ENCODE measurements at places on chromosomes 2 and 18.

DNA sequence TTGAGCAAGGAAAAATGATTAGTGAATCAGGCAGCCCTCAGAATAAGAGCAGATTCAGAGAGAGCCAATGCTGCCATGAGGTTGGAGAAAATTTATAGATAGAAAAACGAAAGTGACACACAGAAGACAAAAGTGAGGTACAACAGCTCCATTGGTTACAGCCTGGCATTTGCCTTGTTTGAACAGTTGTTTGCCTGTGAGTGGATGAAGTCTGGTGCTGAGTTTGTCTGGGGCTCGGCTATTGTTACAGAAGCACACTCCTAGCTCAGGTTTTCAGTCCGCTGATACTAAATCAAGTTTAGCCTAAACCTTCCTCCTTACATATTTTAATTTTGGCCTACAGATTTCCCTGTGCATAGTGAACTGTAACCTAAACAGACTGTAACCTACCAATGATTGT is 387.8 kb upstream of the RAB12 start:
- DNase-seq, result no peak

GRCh38 chr2:80185091-80185490 is 119.5 kb downstream of the LRRTM1 start:
- no peak for DNase-seq

DNA sequence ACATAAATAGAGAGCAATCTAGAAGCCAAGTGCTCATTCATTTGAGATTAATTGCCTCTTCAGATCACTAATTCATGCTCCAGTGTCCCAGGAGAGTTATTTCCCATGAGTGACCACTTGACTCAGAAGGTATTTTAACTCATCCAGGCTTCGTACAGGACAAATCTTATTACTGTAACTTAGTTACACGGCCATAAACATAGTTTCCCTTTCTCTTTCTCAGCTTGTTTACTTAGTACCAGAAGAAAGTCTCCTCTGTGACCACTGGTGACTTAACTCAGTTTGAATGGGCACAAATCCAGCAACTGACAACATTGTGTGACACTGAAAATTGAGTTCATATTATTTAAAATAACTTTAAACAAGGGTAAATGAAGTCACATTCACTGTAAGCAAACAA is 25.3 kb downstream of the MMADHC start:
- DNase-seq, result no peak

GRCh38 chr18:35736696-35737095 is 155.2 kb downstream of the GALNT1 start:
- DNase-seq, result no peak

DNA sequence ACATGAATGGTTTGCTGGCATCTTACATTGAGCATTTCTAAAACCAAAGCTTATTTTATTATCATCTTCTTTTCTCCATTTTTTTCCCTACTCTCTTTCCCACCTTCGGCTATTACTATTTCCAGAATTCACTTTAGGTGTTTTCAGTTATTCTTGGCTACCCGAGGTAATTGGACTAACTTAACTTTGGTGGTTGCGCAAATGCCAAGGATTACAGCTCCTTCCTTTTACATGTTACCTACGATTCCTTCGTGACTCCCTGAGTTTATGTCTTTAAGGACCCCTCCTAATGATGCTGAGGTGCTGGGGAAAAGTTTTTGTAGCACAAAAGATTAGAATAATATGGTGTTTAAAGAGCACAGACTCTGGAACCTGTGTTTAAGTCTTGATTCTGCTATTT is 14.3 kb downstream of the KIAA1328 start:
- DNase-seq, result no peak

DNA sequence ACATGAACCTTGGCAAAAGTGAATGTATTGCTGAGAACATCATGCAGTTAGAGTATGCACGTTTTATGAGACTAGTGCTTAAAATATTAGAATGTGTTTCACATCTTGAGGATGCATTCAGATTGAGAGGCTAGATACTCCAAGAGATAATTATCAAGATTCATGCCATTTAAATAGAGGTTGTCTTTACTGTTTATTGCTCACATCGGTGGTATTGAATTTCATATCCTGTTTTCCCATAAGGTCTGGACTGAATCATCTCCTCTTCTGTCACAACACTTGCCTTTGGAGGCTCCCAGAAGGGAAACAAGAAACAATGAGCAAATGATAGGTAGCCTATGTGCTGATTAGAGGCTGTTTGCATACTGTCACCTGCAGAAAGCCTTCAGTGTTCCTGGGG is 83.8 kb downstream of the CLHC1 start:
- DNase-seq, result no peak

DNA sequence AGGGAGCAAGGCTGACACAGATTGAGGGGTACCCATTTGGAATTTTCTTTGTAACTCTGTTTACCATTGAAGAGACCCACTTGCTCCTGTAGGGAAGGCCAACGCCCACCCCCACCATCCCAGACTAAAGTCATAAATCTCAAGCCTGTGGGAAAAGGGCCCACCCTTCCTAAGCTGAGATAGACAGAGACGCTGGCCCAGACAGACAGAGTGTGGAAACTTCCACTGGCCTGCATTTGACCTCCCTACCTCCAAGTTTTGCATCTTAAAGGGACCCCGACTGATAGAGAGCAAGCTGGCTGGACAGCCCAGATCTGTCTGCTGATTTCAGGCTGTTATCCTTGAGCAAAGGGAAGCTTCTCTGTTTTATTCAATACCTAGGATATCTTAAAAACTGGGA is 48.2 kb upstream of the SLC14A2 start:
- DNase-seq, result no peak

DNA sequence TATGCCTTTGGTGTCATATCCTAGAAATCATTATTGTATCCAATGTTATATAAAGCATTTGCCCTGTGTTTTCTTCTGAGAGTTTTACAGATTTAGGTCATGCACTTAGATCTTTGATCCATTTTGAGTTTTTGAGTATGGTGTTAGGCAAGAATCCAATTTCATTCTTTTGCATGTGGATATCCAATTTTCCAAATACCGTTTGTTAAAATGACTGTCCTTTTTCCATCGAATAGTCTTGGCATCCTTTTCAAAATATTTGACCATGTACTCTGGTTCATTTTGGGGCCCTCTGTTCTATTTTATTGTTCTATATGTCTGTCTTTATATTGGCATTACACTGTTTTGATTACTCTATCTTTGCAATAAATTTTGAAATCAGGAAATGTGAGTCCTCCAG is 23.8 kb upstream of the KCNJ13 start:
- no peak for DNase-seq

- no peak for DNase-seq
Observed at GRCh38 chr18:26978812-26979341, 113.4 kb upstream of the AQP4 start.

DNA sequence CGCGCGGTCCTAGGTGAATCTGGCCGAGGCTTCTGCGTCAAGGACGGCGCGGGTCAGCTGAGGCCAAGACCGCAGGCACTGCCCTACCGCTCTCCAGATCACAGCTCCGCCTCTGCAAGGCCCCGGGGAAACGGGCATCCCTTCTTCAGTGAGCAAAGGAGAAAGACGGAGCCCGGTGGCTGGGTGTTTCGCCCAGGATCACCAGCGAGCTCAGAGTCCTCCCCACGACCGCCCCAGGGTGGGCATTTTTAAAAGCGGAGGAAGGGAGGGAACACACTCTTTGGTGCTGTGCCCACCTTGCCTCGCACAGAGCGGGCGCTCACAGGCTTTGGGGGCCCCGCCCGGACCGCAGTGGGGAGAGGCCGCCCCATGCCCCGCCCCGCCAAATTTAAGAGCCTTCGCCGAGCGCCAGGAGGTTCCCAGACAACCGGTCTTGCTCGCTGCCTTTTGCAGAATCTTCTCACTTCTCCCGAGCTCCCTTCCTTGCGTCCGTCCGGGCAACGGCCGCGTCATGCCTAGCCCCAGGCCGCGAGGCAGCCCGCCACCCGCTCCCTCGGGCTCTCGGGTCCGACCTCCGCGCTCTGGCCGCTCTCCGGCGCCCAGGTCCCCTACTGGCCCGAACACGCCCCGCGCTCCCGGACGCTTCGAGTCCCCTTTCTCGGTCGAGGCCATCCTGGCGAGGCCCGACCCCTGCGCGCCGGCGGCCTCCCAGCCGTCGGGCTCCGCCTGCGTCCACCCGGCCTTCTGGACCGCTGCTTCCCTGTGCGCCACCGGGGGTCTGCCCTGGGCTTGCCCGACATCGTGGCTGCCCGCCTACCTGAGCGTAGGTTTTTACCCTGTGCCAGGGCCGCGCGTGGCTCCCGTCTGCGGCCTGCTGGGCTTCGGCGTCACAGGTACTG is at the start of gene NOTO:
TSS of gene NOTO (plus strand) at position 419 of the 899 bp plus-strand sequence. CDS start at position 512, 93 bp downstream.
- no peak for DNase-seq

GRCh38 chr18:74797577-74798151 is 200.0 kb downstream of the ZNF407 start:
- no peak for DNase-seq

DNA sequence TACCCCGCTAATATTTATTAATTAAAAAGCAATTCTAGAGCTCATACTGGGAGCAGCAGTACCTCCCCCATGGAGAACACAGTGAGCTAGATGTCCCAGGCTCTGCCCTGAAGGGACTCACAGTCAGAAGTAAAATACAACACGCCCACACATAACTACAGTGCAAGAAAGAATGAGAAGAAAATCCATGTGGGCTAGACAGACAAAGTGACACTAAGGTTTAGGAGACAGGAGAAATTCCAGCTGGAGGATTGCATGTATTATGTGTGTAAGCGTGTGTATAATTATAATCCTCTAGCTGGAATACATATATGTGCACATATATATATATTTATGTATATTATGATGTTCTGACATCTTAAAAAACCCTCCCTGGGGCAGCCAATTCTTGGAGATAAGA is 15.7 kb downstream of the SOWAHC start:
- no peak for DNase-seq

- no peak for DNase-seq
Observed at GRCh38 chr2:189834059-189834458, 49.8 kb downstream of the PMS1 start.

GRCh38 chr2:15107137-15107536 is 454.0 kb downstream of the NBAS start:
- no peak for DNase-seq

GRCh38 chr2:39164089-39164488 is 43.2 kb upstream of the SOS1 start:
- no peak for DNase-seq

- no peak for DNase-seq
Observed at GRCh38 chr2:238087211-238087610, 12.9 kb upstream of the ESPNL start.

GRCh38 chr2:95058466-95058988 is 33.0 kb downstream of the MAL start:
- no peak for DNase-seq

- no peak for DNase-seq
Observed at GRCh38 chr2:197113275-197113711, 186.8 kb upstream of the PGAP1 start.

GRCh38 chr2:103873716-103874351 is 980.1 kb upstream of the POU3F3 start:
- no peak for DNase-seq

GRCh38 chr2:150120326-150120955 is 367.0 kb downstream of the RND3 start:
- no peak for DNase-seq

DNA sequence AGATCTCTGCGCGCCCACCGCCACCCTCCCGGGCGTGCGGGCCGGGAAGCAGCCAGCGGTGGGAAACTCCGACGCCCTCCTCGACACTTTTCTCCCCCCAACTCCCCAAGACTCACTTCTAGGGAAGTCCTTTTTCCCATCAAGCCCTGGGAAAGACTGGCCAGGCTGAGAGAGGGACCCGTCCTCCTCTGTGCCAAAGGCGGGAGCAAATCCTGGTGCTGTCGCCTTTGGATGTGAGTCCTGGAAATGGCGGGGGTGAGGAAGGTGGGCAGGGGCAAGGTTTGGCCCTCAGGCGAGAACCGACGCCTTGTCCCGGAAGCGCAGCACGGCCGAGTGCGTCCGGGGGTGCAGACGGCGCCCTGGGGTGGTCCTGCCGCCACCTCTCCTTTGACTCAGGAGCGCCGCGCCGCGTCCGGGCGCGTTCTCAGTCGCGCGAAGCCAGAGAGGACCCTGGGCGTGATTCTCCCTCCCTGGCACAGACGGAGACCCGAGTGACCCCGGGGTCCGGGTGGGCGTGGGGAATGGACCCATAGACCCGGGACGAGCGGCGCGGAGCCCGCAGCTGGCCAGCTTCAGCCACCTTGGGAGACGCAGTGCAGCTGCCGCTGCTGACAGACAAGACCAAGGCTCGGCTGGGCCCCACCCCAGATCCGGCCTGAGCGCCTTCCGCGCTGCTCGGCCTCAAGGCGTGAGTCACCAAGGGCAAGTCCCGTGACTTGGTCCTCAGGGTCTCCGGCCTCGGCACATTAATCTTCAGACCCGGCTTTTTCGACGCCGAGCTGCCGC is 3.5 kb upstream of the LBX2 start:
- peak; percentile 18 for DNase-seq
